ENCODE measurements at places on chromosomes 5 and 9. TPM values are rescaled to one million over a fixed set of nuclear protein-coding genes. Genes with fewer than 3 reads are reported as not detected.

Gene MBLAC2
- total RNA-seq = 4.6 TPM

GRCh38 chr9:84781458-84781857, 111.9 kb downstream of the NTRK2 start:
- DNase-seq = no peak

- no peak for DNase-seq
Measured at GRCh38 chr5:219991-220390, 1.9 kb downstream of the SDHA start.

Gene SV2C
- not detected for total RNA-seq

GRCh38 chr5:129077433-129078075, 17.0 kb upstream of the ISOC1 start:
- no peak for DNase-seq

Gene IGFBPL1
- not detected for total RNA-seq

Gene HTR4
- total RNA-seq = 1.8 TPM

Gene GNA14
- 5.4 TPM for total RNA-seq

GRCh38 chr9:36317766-36318165, 59.5 kb upstream of the GNE start:
- no peak for DNase-seq

GRCh38 chr5:173923218-173924095, 35.3 kb downstream of the CPEB4 start:
- no peak for DNase-seq

DNA sequence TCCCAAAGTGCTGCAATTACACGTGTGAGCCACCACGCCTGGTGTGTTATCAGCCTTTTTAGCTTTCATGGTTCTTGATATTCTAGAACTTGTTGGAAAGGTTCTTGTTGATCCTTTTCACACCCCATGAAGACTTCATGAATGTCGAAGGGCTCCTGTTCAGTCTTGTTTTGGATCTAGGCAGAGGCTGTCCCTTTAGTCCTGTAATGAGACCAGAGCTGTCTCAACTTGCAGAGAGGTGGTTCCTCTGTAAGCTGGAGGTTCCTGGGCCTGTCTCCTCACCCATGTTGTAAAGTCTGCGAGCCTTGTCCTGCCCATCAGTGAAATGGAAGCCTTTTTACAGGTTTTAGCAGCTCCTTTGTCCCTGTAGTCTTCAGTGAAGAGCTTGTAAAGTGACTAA, 38.2 kb downstream of the PRRC2B start:
- no peak for DNase-seq
